Foreskin keratinocyte (primary cell): ENCODE measurements at places on chromosomes 5 and 9. TPM values are rescaled to one million over a fixed set of nuclear protein-coding genes. Genes with fewer than 3 reads are reported as not detected.

DNA sequence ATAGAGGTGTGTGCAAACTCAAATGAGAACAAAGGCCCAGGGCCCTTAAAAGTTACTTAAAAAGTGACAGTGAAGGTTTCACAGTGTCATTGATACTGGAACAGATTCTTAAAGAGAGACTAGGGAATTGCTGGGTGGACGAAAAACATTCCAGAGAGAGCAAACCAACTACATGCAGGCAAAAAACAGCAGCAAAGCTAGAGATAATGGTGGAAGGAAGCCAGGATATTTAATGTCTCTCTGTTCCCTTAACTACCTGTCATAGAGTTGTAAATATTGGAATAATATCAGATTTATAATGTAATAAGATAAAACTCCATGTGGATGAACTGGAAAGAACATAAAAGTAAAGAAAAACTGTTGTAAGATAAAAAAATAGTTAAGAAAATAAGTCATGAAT is 508.6 kb downstream of the TAF11L14 start:
- no peak for DNase-seq

DNA sequence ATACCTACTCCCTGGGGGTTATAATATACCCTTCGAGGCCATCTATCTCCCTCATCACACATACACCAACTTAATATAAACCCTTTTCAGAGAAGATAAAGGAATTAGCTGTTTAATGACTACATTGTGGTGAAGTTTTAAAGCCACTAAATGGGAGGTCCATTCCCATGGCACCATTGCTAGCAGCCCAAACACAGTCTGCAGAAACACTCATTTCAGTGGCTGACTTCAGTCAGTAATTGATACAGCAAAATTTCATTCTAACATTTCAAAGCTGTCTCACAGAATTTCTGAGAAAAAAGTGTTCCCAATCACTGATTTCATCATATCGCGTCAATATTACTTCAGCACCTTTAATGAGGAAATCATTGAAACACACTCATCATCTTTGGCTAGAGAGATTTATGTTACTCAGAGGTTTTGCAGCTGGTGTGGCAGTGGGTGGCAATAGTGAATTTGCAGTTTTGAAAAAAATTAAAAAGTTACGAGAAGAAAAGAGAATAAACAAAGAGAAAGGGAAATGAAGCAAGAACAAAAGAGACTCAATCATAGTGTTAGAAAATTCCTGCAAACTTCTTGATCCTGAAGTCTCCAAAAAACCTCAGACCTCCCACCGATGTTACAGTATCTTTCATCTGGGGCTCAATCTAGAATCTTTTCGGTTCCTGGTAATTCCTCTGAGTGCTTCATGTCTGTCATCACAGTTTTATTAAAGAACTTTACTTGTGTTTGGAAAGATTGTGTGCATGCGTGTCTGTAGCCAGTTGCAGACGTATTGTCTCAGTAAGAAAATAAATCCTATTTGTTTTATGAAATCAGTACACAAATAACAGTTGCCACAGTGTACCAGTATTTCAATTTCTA is 105.0 kb downstream of the ERCC6L2 start:
- DNase-seq, result no peak

DNA sequence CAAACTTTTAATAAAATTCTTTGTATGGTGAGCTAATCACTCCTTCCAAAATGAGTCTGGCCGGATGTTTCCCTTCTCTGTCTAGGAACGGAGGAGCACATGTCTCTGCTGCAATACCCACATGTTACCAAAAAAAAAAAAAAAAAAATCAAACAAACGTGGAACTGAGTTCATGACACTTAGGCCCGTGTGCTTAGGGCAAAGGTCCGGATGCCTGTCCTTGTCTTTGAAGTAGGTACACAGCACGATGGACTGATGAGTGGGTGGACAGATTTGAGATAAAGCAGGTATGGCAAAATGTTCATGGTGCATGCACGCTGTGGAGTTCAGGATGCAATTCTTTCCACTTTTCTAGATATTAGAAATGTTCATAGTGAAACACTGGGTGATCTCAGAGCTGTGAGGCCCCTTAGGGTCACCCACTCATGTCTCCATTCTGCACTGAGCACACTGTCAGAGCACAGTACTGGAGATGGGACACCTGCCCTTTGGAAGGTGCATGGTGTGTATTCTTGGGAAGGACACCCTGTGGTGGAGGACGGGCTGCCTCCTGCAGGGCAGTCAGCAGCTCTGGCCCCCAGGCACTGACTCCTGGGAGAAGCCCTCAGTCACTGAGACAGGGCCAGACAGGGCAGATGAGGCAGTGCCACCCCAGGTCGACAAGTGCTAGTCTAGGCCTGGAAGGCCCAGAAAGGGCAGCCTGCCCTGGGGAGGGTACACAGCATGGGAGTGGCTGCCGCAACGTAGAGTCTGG is 43.6 kb downstream of the GADD45G start:
- no peak for DNase-seq

DNA sequence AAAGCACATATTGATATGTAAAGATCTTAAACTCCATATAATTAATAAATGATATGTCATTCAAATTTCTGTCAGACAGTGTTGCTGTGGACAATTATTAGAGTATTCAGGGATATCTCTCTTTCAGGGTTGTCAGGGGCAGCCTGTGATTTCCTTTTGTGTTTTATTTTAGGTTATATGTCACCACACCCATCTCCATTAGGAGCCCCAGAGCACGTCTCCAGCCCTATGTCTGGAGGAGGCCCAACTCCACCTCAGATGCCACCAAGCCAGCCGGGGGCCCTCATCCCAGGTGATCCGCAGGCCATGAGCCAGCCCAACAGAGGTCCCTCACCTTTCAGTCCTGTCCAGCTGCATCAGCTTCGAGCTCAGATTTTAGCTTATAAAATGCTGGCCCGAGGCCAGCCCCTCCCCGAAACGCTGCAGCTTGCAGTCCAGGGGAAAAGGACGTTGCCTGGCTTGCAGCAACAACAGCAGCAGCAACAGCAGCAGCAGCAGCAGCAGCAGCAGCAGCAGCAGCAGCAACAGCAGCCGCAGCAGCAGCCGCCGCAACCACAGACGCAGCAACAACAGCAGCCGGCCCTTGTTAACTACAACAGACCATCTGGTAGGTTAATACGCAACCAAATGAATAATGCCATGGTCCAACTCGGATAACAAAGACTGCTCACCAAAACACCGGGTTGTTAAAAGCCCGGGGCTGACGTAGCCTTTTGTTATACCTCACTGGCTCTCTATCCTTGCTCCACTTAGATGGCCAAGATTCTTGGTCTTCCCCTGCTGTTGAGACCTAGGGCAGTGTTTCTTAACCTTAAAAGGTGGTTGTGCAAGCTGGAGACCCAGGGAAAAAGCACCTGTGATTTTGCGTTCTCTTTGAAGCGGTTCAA is 24.4 kb downstream of the SMARCA2 start:
- DNase-seq, result no peak

DNA sequence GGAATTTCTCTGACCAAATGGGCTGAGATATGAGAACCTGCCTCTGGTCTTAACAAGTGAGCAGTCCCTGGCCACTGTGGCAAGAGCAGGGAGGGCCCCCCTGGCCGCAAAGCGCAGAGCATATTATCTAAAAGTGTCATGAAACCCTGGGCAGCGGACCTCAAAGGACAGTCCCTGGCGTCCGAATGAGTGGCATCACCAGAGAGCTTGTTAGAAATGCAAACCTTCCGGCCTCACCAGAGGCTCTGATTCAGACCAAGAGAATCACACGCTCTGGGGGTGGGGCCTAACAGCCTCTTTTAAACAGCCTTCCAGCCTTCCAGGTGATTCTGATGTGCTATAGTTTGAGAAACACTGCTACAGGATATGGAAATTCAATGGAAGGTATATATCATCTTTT is 10.9 kb downstream of the PTPN3 start:
- no peak for DNase-seq

DNA sequence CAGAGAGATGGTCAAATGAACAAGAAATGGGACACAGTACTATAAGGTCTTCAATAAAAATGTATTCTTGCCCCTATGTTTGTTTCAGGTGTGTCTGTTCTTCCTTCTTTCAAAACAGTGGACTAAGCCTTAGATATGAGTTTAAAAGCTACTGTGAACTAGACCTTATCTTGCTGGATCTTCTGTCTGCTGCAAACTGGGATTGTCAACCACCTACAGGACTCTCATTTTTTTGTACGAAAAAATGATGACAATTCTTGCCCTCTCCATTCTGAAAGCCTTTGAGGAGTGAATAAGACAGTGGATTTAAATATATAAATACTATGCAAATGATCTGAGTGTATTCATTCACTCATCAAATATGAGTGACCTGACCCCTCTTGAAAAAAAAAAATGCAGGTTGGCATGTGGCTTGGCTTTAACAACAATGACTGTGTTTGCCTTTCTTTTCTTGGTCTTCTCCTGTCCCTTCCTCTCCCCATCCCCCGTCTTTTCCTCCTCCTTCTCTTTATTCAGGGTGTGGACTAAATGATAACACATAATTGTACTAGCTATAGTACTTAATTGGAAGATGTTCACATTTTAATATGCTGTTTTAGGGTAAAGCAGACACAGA is 235.5 kb upstream of the TRIM32 start:
- DNase-seq, result no peak

- DNase-seq, result no peak
These were observed 107.4 kb upstream of the SGCD start for GRCh38 chr5:156219483-156220005.

DNA sequence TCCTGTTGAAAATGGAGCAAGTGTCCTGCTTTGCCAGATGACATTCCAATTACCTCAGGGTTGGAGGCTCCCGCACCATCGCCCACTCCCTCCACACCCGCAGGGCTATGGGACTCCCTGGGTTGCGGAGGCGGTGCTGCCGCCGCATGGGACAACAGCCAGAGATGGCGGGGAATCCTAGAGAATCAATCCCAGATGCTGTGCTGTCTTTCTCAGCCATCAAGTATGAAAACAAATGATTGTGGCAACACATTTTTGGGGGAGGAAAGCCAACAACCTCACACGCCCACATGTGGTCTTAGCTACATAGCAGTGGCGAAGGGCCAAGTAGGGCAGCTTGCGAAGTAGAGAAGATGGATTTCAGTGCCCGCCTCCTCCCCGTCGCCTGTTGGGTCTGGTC is 46.7 kb downstream of the IL31RA start:
- no peak for DNase-seq

The SUSD3 gene
- 0.18 and 0.24 TPM in 2 replicates for polyA plus RNA-seq

The PCDHB8 gene
- polyA plus RNA-seq, result not detected in 2 replicates
